Muscle of leg (tissue), 16 donors: ENCODE measurements at places on chromosomes 3 and 15. TPM values are rescaled to one million over a fixed set of nuclear protein-coding genes. Genes with fewer than 3 reads are reported as not detected.
A peak's percentile ranks its signal among the peaks of the same experiment; 100 is the strongest.

GRCh38 chr15:69104050-69104750 is 56.2 kb upstream of the GLCE start:
- no peak overlapping the region for H3K4me3 ChIP-seq
- H3K4me1 ChIP-seq, result peaks cover 8% of the 10 kb centered on the region
- no peak overlapping the region for H3K27ac ChIP-seq
- H3K27me3 ChIP-seq, result no peaks in the 10 kb centered on the region
- no peaks in the 10 kb centered on the region for H3K36me3 ChIP-seq
- no peak for DNase-seq

GUCA1C gene
- not detected for total RNA-seq

ANKRD63 gene
- total RNA-seq, result 0.22 TPM

DNA sequence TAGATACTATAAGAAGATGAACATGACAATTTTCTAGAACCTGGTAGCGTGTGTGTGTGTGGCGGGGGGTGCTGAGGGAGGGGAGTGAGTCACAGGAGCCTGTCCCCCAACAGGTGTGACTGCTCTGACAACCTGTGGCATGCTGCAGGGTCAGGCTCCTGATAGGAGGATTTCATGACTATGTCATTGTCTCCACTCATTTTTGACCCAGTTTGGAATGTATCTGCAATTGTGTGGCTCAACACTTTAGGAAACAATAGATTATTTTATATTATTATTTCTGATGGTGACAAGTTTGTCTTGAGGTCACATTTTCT is 9.3 kb upstream of the VILL start:
- no peaks in the 10 kb centered on the region for H3K27me3 ChIP-seq
- H3K36me3 ChIP-seq, result peaks cover 36% of the 10 kb centered on the region
- no peak for DNase-seq
- H3K4me1 ChIP-seq, result peaks cover 11% of the 10 kb centered on the region

GRCh38 chr3:127610105-127610504 is 11.9 kb downstream of the MCM2 start:
- no peak overlapping the region for H3K4me3 ChIP-seq
- H3K4me1 ChIP-seq, result peaks cover 24% of the 10 kb centered on the region

- no peak overlapping the region for H3K4me3 ChIP-seq
- H3K27ac ChIP-seq, result no peak overlapping the region
- no peaks in the 10 kb centered on the region for H3K4me1 ChIP-seq
- no peaks in the 10 kb centered on the region for H3K36me3 ChIP-seq
- DNase-seq, result no peak
Measured at GRCh38 chr3:23421811-23422516, 218.8 kb downstream of the UBE2E2 start.

DNA sequence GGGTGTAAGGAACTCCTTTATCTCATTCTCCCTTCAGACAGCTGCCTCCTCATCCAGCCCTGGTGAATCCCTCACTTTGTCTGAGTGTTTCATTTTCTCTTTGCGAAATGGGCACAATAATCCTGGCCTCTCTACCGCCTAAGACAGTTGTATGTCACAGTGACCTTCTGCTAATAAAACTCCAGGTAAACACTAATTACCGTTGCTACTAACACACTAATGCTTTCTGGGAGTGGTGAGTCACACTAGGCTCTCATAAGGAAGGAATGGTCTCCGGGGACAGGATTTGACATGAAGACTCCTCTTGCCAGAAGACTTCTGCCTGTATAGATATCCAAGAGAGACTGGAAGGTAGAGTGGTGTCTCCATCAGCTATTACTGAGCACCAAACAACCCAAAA is 71.7 kb upstream of the SNRK start:
- no peaks in the 10 kb centered on the region for H3K36me3 ChIP-seq
- H3K4me3 ChIP-seq, result no peak overlapping the region
- no peaks in the 10 kb centered on the region for H3K4me1 ChIP-seq
- H3K27ac ChIP-seq, result no peak overlapping the region
- no peaks in the 10 kb centered on the region for H3K27me3 ChIP-seq
- no peak for DNase-seq

GRCh38 chr3:86785386-86785785 is 205.6 kb downstream of the VGLL3 start:
- H3K36me3 ChIP-seq, result no peaks in the 10 kb centered on the region
- no peak overlapping the region for H3K27ac ChIP-seq
- H3K27me3 ChIP-seq, result no peaks in the 10 kb centered on the region
- DNase-seq, result peak; percentile 71

DNA sequence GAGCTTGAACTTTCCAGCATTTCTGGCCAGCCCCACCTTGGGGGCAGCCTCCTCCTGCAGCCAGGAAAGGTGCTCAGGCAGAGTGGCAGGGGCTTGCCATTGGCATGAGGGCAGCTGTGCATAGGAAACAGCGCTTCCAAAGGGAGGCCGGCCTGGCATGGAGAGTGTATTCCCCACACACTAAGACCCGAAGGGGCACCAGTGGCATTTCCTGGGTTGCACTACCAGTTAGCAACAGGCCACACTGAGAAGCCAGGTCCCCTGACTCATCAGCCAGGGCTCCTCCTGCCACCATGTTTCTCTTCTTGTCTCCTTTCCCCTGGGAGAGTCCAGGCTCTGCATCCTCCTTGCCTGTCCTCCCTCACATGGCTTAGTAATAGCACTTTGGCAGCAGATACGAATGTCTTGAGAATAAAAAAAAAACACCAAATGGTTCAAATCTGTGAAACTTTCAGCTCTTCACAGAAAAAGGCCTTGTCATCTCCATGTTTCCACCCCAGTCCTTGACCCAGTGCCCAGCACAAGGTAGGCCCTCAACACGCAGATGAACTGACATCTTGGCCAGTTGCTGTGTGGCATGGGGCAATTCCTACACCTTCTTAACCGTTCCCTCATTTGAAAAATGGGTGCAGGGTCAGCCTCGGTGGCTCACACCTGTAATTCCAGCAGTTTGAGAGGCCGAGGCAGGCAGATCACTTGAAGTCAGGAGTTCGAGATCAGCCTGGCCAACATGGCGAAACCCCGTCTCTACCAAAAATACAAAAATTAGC is 180.4 kb downstream of the SMAD6 start:
- H3K4me3 ChIP-seq, result no peak overlapping the region
- peak overlapping the region; percentile 26 for H3K27ac ChIP-seq
- no peaks in the 10 kb centered on the region for H3K36me3 ChIP-seq
- peaks cover 68% of the 10 kb centered on the region for H3K4me1 ChIP-seq

- no peak overlapping the region for H3K4me3 ChIP-seq
- H3K27ac ChIP-seq, result no peak overlapping the region
- H3K4me1 ChIP-seq, result peaks cover 8% of the 10 kb centered on the region
- no peak for DNase-seq
- peaks cover 7% of the 10 kb centered on the region for H3K36me3 ChIP-seq
Measured at GRCh38 chr3:126051234-126051633, 32.7 kb downstream of the SLC41A3 start.

DNA sequence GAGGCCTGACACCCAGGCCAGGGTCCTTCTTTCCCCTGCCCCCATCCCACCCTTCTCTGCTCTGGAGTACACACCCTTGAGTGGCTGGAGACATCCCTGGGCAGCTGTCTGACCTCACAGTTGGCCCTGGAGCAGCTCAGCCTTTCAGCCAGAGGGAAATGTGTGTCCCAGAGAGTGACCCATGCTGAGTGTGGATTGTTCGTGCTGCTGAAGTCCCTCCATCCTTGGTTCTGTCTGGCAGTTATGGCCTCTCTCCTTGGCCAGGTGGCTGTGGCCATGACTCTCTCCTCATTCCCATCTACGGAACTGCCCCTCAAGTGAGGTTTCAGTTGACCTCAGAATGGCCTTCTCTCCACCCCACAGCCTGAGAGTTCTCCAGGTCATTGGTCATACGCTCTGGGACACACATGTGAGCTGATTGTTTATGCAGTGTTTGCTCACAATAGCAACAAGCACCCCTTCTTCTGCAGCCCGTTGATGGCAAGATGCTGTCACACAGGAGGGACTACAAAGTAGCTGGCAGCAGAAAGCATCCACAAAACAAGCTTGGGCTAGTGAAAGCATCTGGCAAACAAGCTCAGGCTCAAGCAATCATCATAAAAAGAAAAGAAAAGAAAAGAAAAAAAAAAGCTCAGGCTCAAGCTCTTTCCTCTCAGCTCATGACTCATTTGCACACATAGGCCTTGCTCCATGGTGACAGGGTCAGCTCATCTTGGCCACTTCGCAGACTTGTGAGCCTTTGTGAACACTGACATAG is 55.3 kb upstream of the ITGA11 start:
- DNase-seq, result no peak
- peaks cover 7% of the 10 kb centered on the region for H3K4me1 ChIP-seq
- no peak overlapping the region for H3K4me3 ChIP-seq

DNA sequence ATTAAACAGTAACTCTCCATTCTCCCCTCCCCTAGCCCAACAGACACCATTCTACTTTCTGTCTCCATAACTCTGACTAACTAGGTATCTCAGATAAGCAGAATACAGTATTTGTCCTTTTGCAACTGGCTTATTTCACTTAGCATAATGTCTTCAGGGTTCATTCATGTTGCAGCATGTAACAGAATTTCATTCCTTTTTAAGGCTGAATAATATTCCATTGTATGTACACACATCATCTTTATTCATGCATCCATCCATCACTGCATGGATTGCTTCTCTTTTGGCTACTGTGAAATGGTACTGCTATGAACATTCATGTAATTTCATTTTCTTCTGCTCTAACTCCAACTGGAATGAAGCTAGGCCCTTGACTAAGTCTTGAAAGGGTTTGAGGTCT is 2.0 kb upstream of the PTPN23 start:
- no peaks in the 10 kb centered on the region for H3K27me3 ChIP-seq
- H3K4me1 ChIP-seq, result peaks cover 19% of the 10 kb centered on the region
- H3K4me3 ChIP-seq, result no peak overlapping the region
- H3K27ac ChIP-seq, result no peak overlapping the region

DNA sequence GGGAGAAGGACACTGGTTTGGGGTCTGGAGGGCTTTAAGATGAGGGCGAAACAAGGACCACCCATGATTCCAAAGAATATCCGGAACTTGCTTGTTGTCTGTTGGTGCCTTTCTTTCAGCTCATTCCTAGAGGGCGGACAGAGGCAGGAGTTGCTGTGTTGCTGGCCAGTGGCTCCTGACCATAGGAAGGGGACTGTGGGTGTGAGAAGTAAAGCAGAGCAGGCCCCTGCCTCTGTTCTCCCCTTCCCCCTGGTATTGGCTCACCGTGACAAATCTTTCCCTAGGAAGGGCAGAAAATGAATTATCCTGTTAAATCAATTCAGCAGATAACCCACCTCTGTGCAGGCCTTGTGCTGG is 89.1 kb downstream of the LIPC start:
- no peaks in the 10 kb centered on the region for H3K36me3 ChIP-seq
- no peak for DNase-seq
- no peaks in the 10 kb centered on the region for H3K27me3 ChIP-seq
- H3K27ac ChIP-seq, result no peak overlapping the region

PPCDC gene
- 8.0 TPM for total RNA-seq

DNA sequence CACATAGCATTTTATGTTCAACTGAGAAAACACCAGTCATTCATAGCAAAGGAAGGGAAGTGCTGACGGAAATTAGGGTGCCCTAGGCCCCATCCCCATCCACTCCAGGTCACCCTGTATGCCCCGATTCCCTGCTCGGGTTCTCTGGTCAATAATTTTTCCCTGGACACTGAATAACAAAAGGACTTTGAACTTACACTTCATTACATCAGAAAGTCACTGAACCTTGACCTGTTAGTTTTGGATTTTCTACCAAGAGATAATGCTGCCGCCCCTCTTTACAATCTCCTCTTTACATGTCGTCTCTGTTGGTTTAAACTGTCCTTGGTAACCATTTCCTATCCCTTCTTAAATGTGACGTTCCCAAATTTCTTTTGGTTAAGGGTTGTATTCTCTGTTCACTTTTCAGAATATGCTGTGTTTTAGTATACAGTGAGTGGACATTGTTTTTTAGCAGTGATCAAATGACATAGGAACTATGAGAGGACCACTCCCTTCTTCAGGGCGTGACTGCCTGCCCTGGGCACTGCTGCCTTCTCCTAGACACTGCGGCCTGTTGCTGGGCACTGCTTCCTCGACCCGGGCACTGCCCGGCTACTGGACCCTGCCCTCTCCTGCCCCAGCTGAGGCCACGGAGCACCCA is 13.6 kb upstream of the AHSG start:
- no peak for DNase-seq
- no peak overlapping the region for H3K27ac ChIP-seq
- H3K27me3 ChIP-seq, result peaks cover 4% of the 10 kb centered on the region
- no peaks in the 10 kb centered on the region for H3K4me1 ChIP-seq
- H3K4me3 ChIP-seq, result no peak overlapping the region
